ENCODE measurements at places on chromosomes 1 and 21.

GRCh38 chr1:10189659-10190058 is 20.7 kb upstream of the KIF1B start:
- DNase-seq = no peak

GRCh38 chr1:107343601-107344000 is 202.8 kb downstream of the NTNG1 start:
- DNase-seq = no peak

DNA sequence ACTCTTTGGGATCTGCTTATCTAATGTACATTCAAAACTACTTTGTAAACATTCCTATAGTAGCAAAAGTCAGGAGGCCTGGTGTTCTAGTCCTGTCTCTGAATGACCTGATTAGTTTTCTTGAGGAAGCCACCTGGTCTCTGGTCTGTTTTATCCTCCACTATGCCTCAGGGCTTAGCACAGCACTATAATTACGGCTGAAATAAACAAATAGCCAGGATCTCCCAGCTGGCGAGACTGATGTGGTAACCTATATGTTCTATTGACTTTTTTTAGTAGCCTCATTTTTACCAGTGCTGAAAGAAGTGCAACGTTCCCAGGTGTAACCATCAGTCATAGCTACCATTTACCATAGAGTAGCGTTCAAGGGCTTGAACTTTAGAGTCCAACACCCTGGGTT is 24.2 kb upstream of the RPL11 start:
- DNase-seq = no peak

GRCh38 chr1:169312084-169312954 is 55.3 kb downstream of the NME7 start:
- DNase-seq = peak; percentile 96

GRCh38 chr1:175171036-175171913 is 21.3 kb downstream of the KIAA0040 start:
- peak; percentile 79 for DNase-seq

GRCh38 chr1:233057836-233058235 is 107.4 kb downstream of the NTPCR start:
- DNase-seq = no peak

DNA sequence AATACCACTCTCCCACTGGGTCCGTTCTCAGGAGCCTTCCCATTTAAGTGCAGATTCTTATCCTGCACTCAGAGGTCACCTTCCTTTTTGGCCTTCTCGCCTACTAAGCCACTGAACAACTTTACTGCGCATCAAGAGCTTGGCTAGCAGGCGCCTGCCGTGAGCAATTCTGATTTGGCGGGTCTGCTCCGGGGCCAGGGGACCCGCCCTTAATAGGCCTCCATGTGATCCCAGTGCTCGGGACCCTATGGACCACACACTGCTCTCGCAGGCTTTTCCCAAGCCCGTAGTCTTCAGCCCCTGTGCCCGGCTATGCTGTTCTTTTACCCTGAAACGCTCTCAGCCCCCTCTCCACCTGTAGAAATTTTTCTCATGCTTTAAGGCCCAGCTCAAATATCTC is 45.1 kb downstream of the BCL9 start:
- DNase-seq = no peak

- peak; percentile 68 for DNase-seq
Measured at GRCh38 chr1:203871114-203871880, 9.9 kb downstream of the SNRPE start.

- DNase-seq = peak; percentile 52
Measured at GRCh38 chr1:184755226-184756065, 788 bp upstream of the EDEM3 start.

GRCh38 chr1:114510274-114511031 is 550 bp downstream of the TRIM33 start:
- DNase-seq = peak; percentile 72

GRCh38 chr1:35505911-35506798 is 51.0 kb downstream of the KIAA0319L start:
- peak; percentile 80 for DNase-seq

DNA sequence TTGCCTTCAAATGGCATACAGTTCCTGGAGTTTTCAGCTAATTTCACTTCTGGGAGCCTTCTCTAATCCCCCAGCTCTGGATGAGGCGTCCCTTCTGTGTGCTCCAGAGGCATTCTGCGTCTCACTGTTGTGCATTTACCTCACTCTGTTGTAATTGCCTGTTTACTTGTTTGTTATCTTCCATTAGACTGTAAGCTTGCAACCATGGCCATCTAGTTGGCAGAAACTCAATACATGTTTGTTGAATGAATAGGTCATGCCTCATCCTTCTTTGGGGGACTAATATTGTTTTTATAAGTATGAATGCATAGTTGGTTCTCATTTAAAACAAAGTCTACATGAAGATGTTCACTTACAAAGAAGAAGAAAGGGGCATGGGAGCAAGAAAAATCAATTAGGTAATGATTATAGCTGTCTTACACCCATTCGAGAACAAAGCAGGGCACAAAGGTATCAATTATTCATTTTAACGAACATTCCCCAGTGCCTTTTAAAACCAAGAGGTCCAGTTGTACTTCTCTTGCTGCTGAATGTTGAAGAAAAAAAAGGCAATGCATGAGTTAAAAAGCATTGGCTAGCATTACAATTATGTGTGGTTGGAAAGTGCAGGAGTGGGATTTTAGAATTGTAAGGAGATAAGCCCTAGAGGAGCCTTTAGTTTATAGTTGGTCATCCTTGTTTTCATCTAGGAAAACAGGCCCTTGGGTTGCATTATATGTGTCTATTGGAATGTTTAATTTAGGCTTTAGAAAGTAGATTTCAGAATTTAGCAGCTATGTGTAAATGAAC is 6.0 kb downstream of the RGL1 start:
- no peak for DNase-seq

DNA sequence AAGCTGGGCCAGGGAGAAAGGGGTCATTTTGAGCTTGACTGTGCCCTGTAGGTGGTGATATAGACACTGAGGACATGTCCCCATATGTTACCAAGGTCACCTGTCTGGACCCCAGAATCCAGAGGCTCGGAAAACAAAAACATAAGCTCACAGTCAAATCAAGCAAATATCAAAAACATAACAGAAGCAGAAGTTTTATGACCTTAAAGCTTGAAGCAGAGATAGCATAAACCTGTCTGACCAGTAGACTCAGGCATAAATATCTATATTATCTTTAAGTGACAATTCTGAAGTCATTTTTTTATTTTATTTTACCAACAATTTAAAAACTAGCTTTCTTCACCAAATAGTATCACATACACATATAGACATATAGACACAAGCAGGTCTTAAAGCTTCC is 32.8 kb upstream of the RHOU start:
- no peak for DNase-seq

- no peak for DNase-seq
Measured at GRCh38 chr1:20168564-20169491, 17.1 kb upstream of the UBXN10 start.

DNA sequence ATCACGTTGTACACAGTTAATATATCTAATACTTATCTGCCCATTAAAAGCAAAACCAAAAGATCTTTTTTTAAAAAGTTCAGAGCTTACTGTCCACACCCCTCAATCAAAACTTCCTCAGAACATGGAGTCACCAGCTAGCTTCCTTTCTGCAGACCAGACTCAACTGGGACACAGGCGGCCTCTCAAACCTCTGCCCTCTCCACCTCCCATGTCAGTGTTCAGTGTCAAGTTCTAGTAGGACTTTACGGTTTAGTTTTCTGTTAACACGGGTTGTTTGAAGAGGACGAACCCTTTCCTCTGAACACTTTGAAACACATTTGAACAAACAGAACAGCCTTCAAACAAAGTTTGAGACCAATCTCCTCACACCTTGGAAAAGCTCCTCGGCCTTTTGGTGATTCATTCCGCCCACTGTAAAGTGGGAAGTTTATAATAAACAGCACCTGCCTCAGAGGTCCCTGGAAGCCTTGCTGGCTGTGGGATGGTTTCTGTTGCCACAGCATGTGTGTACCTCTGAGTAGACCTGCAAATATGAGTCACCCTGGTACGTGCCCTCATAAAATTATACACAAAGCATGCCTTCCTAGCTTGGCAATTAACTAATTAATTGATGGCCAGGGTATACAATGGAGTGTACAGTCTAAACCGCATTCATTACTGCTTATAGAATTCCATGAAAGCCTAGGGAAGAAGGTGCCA is 48.4 kb upstream of the SIPA1L2 start:
- DNase-seq = no peak

- DNase-seq = no peak
Measured at GRCh38 chr1:209819058-209819457, 8.7 kb upstream of the UTP25 start.

- no peak for DNase-seq
Measured at GRCh38 chr1:159508951-159509350, 26.9 kb downstream of the OR10J5 start.

DNA sequence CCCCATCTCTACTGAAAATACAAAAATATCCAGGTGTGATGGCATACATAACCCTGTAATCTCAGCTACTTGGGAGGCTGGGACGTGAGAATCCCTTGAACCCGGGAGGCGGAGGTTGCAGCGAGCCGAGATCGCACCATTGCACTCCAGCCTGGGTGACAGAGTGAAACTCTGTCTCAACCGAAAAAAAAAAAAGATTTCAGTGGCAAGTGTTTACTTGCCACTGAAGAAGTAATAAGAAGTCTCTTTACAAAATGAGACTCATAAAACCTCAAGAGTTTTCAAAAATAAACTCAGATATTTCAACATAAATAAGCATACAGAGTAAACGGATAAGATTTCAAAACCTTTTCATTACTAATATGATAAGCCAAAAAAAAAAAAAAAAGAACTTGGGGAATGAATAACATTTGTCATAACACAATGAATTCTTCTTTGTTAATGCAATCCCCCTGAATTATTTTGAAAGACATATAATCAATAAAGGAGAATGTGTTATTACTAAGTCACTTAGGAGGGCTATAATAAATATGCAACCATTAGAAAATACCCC is 34.2 kb upstream of the EXO1 start:
- DNase-seq = no peak

GRCh38 chr1:15100121-15100879 is 53.2 kb upstream of the TMEM51 start:
- DNase-seq = peak; percentile 24

GRCh38 chr1:175033953-175034352 is 10.7 kb upstream of the MRPS14 start:
- DNase-seq = no peak

DNA sequence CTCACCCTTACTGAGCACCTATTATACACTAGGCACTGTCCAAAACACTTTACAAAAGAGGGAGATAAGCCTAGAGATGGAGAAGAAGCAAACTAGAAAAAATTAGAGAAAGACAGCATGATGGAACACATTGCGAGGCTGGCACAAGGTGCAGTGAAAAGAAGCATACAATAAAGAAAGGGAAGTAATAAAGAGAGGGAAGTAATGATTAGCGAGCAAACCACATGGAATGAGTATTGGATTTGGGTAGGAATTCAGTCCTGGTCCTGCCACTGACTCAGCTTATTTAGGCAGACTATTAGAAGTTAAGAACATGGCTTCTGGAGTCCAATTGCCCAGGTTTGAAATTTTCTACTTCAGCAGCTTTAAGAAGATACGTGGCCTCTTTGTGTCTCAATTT is 32.6 kb upstream of the FNBP1L start:
- DNase-seq = no peak

GRCh38 chr1:44012404-44012803 is 18.9 kb downstream of the SLC6A9 start:
- no peak for DNase-seq

DNA sequence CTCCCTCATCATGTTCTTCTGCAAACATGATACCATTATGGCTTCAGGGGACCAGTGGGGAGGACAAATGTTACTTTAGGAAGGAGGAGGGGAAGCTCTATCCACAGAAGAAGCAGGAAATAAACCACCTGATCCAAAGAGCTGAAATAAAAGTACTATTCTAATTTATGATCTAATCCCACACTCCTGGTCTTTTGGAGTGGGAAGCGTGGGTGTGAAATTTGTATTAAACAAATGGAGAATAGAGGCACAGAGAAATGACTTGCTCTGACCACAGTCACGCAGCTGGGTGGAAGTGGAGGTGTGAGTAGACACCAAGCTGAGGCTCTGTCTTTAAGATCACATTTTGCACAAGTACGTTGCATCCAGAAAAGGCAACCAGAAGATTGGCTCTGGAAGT is 14.5 kb upstream of the STUM start:
- DNase-seq = no peak

DNA sequence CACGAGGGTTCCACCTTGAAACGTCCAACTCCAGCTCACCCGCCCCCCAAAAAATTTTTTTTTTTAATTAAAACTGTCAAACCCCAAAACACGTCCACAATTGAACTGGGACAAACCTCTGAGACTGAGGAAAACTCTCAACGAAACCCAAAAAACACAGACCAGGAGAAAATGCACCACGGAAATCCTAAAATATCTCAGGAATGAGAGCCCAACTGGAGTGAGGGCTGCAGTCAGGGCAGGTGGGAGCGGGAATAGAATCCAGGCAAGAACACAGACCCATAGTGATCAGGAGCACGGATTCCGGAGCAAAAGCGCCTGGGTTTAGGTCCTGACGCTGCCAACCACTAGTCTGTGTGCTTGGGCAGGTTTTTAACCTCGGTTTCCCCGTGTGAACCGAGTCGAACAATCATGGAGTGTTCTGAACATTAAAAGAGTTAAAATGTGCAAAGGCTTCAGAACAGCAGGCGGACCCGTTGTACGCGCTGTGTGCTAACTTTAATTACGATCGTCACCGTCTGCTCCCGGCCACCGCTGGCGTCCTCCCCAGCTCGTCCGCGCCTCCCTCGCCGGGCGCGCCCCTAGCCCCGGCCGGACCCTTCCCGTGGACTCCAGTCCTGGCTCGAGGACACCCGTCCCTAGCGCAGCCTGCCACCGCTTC is 624 bp downstream of the ARHGAP29 start:
- no peak for DNase-seq

- peak; percentile 70 for DNase-seq
Measured at GRCh38 chr1:201042779-201043461, 19.4 kb upstream of the KIF21B start.

- no peak for DNase-seq
Measured at GRCh38 chr1:221149111-221149510, 269.9 kb downstream of the HLX start.

GRCh38 chr1:14929547-14930246 is 223.8 kb upstream of the TMEM51 start:
- no peak for DNase-seq

- no peak for DNase-seq
Measured at GRCh38 chr1:43349594-43350306, 9.0 kb upstream of the CDC20 start.

DNA sequence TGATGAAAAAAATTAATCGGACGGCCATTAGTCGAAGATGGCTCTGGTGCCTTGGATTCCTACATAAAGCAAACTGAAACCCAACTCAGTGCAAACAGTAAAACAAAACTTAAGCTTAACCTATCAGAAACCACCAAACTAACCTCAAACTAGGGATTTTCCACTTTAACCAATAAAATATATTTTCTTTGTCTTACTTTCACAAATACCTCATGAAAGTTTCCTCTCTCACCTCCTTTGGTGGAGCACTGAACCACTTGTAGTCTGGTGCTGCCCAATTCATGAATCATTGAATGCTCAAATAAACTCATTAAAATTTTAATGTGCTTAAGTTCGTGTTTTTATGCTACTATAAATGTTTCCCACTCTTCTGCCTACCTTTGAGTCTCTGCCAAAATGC is 7.0 kb downstream of the ADORA3 start:
- DNase-seq = no peak

Data from hematopoietic multipotent progenitor cell treated with erythropoietin and hydrocortisone succinate and interleukin-3 and kit ligand, for 8 days (in vitro differentiated cells).